SK-N-SH (cell line): ENCODE measurements at places on chromosomes 3 and 15. TPM values are rescaled to one million over a fixed set of nuclear protein-coding genes. Genes with fewer than 3 reads are reported as not detected.

Gene ANKRD34C
- polyA plus RNA-seq, result not detected in 2 replicates

GRCh38 chr3:26625187-26625586 is 2.6 kb downstream of the LRRC3B start:
- DNase-seq, result no peak

- DNase-seq, result peak; percentile 70
These were observed 17.6 kb downstream of the ACAD11 start for GRCh38 chr3:132641837-132642538.

DNA sequence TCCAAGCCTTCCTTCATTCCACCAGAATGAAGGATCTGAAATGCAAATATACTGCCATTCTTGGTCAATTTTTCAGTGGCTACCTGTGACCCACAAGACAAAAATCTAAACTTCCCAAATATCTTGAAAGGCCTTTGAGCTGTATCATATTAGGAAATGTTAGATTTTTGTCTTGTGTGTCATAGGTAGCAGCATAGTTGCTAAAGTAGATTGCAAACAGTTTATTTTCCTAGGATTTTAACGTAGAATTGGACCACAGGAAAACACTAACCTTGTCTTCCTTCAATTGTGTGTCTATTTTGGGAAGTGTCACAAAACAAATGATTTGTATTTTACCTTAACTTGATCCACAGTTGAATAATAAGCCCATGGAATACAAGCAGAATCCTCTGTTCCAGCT is 42.4 kb downstream of the CP start:
- no peak for DNase-seq

Gene DAZL
- polyA plus RNA-seq, result not detected in 2 replicates

GRCh38 chr3:112333381-112334317 is 693 bp downstream of the CD200 start:
- DNase-seq, result peak; percentile 55

- DNase-seq, result no peak
These were observed 64.8 kb downstream of the IGF2BP2 start for GRCh38 chr3:185760088-185760487.

- no peak for DNase-seq
These were observed 14.2 kb downstream of the LPP start for GRCh38 chr3:188168186-188168585.

Gene PRR20G
- not detected in 2 replicates for polyA plus RNA-seq

Gene ANKUB1
- polyA plus RNA-seq, result not detected in 2 replicates

Gene LTK
- 0.06 and 0.07 TPM in 2 replicates for polyA plus RNA-seq

Gene MORC1
- not detected in 2 replicates for polyA plus RNA-seq

GRCh38 chr15:91942720-91943394 is 89.3 kb downstream of the SLCO3A1 start:
- no peak for DNase-seq

DNA sequence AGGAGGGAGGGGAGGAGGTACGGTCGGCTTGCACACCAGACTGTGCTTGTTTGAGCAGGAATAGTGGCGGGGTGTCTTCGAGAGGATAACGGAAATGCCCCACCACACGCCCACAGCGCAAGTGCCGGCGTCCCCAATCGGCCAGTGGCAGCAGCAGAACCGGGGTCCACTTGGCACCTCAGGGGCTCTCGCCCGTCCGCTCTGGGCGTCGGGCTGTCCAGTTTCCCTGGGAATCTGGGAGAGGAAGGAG is 53.7 kb downstream of the CCDC54 start:
- no peak for DNase-seq

- no peak for DNase-seq
These were observed 38.1 kb upstream of the SFMBT1 start for GRCh38 chr3:53083949-53084309.

Gene AHSG
- not detected in 2 replicates for polyA plus RNA-seq

DNA sequence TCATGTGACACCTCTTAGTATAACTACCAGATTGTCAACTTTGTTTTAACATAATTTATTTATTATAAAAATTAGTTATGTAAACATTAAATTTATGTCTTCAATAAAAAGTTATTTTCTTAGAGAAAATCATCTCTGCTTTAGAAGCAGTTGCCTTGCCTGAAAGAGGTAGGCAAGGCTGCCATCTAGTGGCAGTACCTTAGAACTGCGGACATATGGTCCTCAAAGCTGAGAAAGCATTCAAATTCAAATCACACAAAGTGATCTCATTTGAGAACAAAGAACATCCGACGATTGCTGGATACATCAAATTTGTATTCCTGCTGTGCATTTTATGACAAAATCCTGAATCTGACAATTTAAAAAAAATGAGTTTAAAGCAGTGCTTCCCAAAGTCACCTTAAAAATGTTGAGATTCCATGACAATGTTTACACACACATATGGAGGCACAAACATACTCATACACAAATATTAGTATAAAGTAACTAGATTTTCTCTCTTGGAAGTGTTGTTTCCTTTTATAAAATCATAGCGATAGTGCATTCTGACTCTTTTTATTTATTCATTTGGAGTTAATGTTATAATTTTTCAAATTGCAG is 617.4 kb downstream of the CADM2 start:
- peak; percentile 32 for DNase-seq

Gene MYRIP
- polyA plus RNA-seq, result 1.1 and 1.2 TPM in 2 replicates

GRCh38 chr3:49724586-49724985 is 835 bp upstream of the GMPPB start:
- DNase-seq, result peak; percentile 53

DNA sequence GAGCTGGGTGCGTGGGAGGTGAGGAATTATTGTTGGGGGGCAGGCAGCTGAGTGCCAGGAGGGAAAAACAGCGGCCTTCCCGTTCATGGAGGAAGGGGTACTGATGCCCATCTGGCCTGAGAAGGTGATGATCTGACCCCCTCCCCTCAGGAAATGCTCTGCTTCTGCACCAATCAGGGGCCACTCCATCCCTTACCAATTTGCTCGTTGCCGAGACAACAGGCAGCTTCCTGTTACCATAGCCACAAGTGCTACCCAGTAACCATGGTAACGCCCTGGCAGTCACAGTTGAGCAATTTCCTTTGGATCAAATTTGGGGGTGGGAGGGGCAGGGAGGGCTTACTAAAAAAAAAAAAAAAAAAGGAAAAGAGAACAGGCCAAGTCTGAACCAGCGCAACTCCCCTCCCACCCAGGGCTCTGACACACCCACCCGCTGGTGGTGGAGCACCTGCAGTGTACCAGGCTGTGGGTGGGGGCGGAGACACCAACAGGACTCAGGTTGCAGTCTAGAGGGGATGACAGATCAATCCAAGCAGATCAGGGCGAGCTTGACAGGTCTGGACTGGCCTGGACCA is 13.7 kb downstream of the CELF6 start:
- DNase-seq, result peak; percentile 76

DNA sequence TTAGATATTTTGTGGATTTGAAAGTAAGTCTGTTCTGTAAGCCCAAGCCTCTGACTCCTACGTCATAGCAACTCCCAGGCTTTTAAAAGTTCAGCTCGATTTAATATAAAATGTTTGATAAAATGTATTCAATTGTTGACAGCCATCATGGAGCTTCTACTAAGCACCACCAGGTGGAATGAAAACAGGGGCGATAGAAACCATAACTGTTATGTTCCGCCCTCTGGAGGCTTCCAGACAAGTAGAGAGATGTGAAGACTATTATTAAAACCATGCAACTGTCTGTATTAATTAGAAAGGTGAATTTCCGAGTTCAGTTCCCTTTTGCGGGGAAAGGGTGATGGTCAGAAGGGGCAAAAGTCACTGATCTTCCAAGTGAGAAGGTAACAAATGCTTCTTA is 292.2 kb downstream of the NR2F2 start:
- no peak for DNase-seq

DNA sequence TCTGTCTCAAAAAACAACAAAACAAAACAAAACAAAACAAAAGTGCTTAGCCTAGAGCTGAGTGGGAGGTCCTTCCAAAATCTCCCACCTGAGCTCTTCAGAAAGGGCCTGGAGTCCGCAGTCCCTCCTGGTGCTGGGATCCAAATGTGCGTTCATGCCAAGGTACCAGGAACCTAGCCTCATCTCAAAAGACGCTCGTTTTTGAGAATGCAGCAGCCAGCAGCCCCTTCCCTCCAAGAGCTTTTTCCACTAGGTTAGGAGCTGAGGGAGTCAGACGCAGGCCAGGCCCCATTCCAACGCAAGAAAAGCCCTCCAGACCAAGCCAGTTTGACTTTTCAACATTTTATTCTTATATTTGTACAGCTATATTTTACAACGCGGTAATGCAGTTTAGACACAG is 18.7 kb upstream of the RTP2 start:
- DNase-seq, result no peak

- no peak for DNase-seq
These were observed 175.8 kb downstream of the EPHB1 start for GRCh38 chr3:134970895-134971294.

- DNase-seq, result no peak
These were observed 38.9 kb downstream of the IL17RD start for GRCh38 chr3:57126244-57126643.

DNA sequence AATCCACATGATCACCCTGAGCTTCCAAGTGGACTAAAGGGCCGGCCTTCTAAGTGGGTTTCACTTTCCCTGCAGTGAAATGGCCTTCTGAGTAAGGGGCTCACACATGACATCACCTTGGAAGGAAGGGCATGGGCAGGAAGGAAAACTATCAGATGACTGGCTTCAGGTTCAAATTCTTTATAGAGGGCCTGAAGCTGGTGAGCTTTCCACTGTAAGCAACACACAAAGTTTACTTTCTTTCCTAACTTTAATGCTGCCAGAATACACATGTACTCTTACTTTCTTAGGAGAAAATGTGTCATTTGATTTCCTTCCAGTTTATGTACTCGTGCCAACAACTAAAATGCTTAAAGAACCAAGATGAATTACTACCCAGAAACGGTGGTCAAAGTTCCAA is 475.6 kb downstream of the FOXP1 start:
- no peak for DNase-seq

Gene VEPH1
- polyA plus RNA-seq, result 6.0 and 11.3 TPM in 2 replicates

DNA sequence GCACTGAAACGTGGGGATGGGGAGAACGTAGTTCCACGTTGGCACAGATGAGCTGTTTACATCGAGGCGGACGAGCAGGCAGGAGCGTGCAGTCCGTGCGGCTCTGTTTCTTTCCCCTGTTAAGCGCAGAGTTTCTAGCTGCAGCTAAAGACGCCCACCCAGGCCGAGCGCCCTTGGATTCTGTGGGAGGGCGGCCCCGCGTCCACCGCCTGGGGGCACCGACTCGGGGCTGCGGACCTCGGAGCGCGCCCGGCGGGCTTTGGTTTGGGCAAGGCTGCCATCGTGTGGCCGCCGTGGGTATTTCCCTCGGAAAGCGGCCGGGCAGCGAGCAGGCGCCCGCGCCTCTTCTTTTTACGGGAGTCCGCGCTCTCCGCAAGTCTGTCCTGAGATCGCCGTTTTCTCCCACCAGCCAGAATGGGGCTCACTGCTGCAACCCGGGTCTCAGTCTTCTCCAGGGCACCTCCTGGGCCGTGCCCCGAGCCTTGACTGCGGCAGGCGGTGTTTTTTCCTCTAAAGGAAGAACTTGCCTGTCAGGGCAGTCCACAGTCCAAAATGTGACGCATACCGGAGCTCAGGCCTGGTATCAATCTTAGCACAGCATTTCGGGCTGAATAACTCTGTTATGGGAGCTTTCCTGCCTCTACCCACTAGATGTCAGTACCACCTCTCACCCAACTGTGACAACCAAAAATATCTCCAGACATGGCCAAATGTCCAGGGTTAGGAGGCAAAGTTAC is 219.9 kb upstream of the IGF1R start:
- peak; percentile 87 for DNase-seq

DNA sequence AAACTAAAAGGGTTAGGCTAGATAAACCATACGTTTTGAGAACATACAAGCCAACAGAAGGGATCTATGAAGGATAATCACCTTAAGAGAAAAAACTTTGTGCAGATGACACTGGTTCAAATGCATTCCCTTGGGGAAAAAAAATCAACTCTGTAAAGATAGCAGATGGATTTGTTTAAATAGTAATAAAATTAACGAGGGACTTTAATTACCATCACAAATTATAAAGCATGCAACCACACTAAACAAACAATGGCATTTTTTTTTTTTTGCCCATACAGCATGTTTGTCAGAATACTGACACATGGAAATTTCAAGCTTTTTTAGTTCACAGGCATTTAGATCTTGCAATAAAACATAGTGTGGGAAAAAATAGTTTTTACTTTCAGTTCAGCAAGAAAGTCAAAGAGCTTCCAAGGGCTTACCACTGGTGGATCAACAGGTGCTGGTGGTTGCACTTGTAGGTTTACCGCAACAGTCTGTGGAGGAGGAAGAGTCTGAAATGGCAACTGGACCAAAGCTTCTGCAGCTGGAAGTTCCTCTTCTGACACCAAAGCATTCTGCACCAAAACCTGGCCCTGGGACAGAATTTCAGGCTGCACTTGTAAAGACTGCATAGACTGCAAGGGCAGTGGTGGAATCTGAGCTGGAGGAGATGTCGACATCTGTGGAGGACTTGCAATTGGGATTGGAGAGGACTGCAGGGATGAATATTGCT is 53.1 kb downstream of the PHC3 start:
- DNase-seq, result no peak

Gene CCDC54
- not detected in 2 replicates for polyA plus RNA-seq

GRCh38 chr3:42675909-42676308 is 9.4 kb upstream of the KLHL40 start:
- no peak for DNase-seq

GRCh38 chr3:69325151-69325550 is 60.7 kb downstream of the FRMD4B start:
- no peak for DNase-seq

Gene LARP6
- polyA plus RNA-seq, result 193 and 236 TPM in 2 replicates

DNA sequence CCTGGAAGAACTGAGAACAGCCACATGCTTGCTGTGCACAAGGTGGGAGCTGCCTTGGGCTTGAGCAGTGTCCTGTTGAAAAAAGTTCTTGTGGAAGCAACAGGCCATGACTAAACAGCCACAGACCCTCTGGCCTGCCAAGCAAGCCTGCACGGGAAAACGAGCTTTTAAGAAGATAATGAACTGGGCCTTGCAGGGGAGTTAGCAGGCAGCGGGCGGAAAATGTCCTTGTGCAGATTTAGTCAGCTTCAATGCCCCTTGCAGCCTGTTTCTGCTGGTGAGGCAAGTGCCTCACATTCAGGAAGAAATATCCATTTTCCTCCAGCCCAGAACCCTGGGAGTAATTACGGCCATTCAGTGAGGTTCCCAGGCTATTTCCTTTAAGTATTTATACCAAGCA is 126.2 kb upstream of the KLHL25 start:
- DNase-seq, result no peak

GRCh38 chr15:60379525-60380274 is 18.1 kb downstream of the ANXA2 start:
- no peak for DNase-seq

GRCh38 chr3:185959609-185960521 is 22.1 kb upstream of the TRA2B start:
- no peak for DNase-seq

Gene NTRK3
- 2.6 and 3.1 TPM in 2 replicates for polyA plus RNA-seq

Gene PLS1
- 2.9 and 3.2 TPM in 2 replicates for polyA plus RNA-seq

- no peak for DNase-seq
These were observed 27.0 kb downstream of the ALDH1A2 start for GRCh38 chr15:58038426-58039078.

DNA sequence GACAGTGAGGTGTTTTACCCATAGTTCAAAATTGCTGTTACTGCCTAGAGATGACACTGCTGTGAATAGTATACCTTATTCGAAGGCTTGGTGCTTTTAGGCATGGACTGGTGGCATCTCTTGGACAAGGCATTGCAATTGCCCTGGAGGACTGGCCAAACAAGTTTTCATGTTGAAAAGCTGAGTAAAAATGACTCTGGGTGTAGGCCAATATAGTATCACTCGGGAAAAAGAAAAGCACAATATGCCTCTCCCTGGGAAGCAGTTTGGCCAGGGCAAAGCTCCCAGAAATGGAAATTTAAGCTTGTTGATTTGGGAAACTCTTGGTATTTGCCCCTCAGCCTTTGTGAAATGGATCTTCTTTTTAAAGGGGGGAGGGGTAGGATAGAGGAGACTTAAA is 54.8 kb downstream of the ZNF609 start:
- DNase-seq, result no peak
